ENCODE measurements at places on chromosomes 12 and 14.
A peak's percentile ranks its signal among the peaks of the same experiment; 100 is the strongest.

DNA sequence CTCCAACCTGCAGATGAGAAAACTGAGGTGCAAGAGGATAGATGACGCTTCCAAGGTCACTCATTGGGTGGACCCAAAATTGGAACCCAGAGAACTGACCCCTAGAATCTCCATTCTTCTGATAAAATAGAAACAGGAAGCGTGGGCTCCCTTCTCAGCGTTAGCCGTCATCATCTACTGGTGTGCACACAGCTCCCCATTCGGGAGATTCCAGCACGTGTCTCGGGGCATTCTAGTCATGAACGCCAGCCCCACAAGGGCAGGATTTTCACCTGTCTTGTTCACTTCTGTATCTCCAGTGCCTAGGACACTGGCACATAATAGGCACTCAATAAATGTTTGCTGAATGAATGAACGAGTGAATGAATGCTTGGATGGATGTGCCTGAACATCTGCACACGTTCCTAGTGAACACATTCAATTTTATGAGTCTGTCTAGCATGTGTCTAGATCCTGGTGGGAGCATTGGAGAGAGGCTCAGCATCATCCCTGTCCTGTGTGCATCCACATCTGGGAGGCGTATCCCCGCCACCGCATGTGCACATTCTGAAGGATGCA is 30.5 kb downstream of the RASAL1 start:
- DNase-seq: peak; percentile 59

GRCh38 chr12:123436017-123436964 is at the start of gene RILPL2:
Gene RILPL2, minus strand, starts transcription at chr12:123436684. Its CDS starts 264 bp downstream, at chr12:123436420.
- DNase-seq: peak; percentile 68

GRCh38 chr12:57456145-57456700 is 1.1 kb downstream of the INHBE start:
- no peak for DNase-seq

DNA sequence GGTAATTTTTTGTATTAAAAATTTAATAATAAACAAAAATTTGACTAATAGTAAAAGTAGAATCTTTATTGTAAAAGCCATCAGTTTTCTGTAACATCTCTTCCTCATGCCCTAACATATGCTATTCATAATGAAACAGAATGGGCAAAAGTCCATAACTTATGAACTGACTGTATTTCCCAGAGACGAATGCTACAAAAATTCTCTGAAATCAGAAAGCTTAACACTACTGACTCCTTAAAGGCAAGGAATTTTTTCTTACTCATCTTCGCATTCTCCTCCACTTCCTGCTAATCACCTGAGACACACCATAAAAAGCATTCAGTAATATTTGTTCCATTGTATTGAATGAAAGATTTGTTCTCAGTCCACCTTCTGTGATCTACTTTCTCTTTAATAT is 17.6 kb downstream of the MON2 start:
- no peak for DNase-seq

- no peak for DNase-seq
Measured at GRCh38 chr14:26281280-26281998, 316.4 kb downstream of the NOVA1 start.

DNA sequence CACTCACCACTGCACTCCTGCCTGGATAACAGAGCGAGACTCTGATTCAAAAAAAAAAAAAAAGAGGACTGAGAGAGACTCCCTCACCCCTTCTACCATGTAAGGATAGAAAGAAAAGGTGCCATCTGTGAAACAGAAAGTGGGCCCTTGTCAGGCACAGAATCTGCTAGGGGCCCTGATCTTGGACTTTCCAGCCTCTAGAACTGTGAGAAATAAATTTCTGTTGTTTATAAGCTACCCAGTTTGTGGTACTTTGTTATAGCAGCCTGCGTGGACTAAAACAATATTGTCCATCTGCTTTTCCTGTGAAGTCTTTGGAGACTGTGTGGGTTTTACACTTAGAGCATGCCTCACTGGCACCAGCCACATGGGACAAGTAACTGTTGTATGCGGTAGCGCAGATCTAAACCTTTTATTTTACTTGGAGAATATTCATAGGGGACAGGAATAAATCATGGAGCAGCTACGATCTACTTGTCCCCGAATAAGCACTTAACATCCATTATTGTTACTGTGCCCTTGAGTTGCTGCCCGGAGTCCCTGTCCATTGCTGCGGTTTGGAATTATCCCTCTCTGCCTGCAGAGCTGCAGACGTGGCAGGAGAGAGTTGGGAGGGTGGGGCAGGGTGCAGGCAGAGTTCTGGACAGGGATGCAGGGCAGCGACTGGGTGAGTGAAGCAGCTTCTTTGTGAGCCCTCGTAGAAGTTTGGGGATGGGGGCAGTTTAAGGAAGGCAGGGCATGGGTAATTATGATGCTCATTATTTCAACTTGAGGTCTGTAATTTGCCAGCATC is 52.4 kb upstream of the STON2 start:
- no peak for DNase-seq

DNA sequence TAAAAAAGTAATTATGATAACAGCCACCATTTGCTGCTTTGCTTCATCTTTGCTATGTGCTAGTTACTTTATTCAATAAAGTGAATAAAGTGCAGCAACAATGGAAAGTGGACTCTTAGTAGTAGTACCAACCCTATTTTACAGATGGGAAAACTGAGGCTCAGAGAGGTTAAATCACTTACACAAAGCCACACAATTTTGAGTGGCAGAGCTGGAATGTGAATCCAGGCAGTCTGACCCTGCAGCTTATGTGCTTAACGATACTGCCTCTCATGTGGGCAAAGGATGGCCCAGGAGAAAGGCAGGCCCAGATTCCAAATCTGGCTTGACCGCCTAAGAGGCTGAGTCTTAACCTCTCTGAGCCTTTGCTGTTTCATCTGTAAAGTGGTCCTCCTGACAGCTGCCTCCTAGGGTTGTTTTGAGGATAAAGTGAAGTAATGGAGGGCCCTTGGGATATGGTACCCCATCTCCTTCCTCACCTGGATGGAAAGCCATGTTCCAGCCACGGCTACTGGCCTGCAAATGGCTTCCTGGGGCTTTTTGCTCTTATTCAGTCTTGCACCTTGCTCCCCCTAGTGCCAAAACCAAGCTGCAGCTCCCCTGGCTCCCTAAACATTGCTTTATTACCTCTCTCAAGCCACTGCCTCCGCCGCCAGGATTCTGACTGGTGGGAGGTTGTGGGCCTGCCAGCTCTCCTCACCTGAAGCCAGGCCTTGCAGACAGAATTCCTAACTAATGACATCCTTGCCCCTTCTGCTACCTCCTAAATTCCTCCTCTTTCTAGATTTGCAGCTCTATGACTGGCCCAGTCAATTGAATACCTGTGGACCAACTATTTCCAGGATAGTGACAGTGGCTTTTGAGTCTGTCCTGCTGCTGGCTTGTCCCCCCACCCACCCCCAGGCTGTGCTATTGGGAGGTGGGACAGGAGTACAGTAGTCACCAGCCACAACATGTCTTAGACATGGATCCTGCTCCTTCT is 283.3 kb upstream of the PWP1 start:
- no peak for DNase-seq

DNA sequence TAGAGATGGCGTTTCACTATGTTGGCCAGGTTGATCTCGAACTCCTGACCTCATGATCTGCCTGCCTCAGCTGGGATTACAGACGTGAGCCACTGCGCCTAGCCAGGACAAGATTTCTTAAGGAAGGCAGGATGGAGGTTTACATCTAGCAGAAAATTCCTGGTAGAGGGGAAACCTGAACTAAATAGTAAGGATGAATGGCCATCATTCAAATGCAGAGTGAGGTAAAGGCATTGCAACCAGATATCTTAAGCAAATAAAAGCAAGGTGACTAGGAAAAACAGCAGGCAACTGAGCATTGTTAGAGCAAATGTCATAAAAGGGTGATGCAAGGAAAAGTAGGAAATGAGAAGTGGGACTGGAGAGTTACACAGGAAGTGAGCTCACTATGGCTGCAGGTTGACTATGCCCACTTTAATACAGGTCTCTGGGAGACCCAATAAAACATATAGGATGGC is 133.0 kb downstream of the SOX5 start:
- DNase-seq: no peak

- DNase-seq: no peak
Measured at GRCh38 chr14:28630100-28630499, 136.5 kb upstream of the FOXG1 start.

GRCh38 chr12:123153906-123154305 is 3.0 kb upstream of the PITPNM2 start:
- no peak for DNase-seq

- no peak for DNase-seq
Measured at GRCh38 chr12:9132008-9132535, 16.4 kb upstream of the A2M start.

GRCh38 chr12:64480148-64480547 is 28.2 kb downstream of the TBK1 start:
- no peak for DNase-seq

- peak; percentile 70 for DNase-seq
Measured at GRCh38 chr14:91038439-91038838, 22.0 kb downstream of the RPS6KA5 start.

DNA sequence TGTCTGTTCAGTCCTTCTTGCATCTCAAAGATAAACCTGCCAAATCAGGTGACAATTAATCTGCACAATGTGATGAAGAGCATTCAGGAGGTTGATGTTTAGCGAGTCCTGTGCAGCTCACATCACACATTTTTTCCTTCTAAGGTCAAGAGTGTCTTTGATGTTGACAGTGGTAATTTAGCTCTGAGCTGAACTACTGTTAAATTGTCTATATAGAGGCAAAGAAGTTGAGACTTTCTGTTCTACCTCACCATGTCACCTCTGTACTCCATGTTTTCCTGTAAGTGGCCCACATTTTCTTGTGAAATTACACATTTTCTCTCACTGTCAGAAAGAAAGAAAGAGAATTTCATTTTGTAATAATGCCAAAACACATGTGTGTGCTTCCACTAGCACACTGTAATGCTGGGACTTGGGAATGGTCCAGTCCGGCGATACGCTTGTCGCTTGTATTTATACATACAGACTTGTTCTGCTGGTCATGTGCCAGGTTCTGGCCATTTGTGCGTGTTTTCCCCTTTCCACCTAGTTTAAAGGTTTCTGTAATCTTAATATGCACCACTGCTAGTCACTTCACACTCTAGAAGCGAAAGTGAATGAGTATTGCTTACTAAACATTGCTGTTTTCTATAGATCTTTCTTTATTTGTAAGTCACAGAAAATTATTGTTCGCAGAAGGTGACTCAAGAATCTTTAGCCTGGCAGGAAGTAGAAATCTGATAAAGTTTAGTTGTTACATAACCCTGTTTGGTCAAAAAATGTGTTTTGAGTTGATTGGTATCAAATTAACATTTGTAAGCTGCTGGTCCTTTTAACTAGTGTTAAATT is 328.9 kb downstream of the TMTC2 start:
- no peak for DNase-seq

GRCh38 chr14:100994082-100994481 is 90.6 kb upstream of the RTL1 start:
- no peak for DNase-seq

DNA sequence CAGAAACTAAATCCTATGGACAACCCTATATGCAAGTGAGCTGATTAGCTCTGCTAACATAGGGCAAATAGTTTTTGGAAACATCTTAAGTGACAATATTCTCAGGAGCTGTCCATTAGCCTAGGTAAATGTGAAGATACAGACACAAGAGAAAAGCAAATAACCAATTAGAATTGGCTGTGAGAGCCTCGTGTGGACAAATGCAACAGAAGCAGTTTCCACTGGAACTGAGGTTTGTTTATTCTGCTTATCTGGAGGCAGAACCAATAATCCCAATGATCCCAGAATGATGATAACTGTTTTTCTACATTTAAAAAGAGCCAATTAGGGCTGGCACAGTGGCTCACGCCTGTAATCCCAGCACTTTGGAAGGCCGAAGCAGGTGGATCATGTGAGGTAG is 43.2 kb upstream of the YAF2 start:
- no peak for DNase-seq

DNA sequence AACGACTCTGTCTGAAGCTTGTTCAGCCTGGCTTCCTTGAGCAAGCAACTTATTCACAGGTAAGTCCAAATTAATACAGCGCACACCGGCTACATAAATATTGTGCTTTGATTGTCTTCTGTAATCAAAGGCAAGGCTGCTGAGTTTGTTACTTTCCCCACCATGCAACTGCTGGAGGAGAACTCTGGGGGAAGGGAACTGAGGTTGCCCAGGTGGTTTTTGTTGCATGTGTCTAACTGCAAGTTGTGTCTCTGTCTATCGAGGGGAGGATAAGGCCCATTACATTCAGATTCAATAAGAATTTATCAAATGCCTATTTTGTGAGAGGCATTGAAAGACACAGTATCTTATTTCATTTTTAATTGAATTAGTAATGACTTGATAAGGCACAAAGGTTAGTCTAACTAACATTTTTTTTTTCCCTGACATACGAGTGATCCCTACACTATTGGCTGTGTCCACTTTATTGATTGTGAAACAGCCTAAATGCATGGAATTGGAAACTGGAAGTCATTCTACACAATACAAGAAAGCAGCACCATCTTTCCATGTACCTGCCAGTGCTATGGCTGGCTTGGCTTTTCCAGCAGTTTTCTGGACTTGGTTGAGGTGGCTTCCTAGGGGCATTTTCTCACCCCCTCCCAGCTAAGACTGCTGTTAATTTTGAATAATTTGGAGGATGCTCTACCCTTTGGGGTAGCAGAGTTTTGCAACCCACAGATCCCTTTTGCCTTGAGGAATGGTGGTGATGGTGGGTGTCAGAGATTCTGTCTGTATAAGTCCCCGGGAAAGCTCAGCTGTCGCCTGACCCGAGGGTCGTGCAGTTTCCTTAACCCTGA is 951 bp upstream of the CHST11 start:
- DNase-seq: no peak

GRCh38 chr14:105093038-105093430 is 27.8 kb upstream of the GPR132 start:
- DNase-seq: no peak

DNA sequence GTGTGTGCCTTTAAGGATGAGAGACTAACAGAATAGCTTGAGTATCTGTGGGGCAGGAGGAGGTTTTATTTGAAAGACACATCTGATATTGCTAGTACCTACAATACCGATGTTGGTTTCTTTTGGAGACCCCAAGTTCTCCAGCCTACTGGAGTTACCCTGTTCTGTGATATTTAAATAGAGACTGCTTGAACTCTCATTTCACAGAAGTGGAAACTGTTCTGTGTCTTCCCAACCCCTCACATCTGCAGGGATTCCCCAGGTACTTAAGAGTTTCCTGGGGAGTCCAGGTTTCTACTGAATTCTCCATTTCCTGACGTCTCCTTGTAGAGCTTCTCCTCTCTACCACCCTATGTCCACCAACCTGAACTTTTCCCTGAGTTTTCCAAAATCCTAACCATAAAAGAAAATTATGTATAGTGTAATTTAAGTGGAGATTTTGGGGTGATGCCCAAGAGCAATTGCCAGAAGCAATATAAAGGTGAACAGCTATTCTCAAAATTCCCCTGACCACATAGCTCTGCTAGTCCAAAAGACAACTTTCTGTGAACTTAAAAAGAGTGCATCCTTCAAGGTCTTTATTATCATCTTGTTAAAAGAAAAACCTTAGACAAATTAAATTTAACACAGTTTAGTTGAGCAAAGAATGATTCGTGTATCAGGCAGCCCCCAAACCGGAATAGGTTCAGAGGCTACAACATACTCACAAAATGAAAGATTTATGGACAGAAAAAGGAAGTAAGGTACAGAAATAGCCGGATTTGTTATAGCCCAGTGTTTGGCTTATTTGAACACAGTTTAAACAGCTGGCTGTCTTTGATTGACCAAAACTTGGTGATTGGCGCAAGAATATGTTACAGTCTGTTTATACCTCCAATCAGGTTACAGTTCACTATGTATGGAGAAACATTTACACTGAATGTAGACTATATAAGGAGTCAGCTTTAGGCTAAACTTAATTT is 373.4 kb downstream of the NUAK1 start:
- no peak for DNase-seq

Measured in posterior cingulate gyrus (tissue), 11 donors.